ENCODE measurements at places on chromosomes 5 and 9.

- no peak for DNase-seq
Measured at GRCh38 chr9:115262952-115263351, 145.0 kb upstream of the TNC start.

DNA sequence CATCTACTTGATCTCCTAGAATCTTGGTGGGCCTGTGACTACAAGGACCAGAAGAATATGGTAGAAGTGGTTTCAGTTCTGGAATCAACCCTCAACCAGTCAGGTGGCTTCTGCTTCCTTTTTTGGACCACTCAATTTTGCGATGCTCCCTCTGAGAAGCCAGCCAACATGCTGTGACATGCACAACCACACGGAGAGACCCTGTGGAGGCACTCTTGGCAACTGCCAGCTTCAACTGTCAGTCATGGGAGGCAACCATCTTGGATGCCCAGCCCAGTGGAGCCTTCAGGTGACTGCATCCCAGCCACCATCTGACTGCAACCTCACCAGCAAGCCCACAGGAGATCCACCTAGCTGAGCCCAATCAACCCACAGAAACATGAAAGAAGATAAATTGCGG lies 137.3 kb downstream of the FAM114A2 start:
- DNase-seq, result no peak

GRCh38 chr5:132877938-132878337 lies 4.5 kb downstream of the LEAP2 start:
- no peak for DNase-seq

DNA sequence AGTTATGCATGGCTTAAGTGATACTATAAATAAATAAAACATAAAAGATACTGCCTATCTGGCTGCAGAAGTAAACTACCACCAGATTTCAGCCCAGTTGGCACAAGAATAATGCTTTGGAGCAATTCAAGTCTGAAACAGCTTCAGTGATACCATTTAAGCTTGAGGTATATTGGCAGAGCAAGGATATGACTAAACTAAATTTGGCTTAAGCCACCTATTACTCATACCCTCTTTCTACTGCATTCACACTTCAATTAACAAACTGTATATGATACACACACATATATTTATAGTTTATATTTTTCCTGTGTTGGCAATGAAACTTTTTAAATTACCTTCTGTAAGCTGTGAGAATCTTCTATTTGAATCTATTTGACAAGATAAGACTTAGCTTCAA lies 431.9 kb downstream of the ANXA1 start:
- no peak for DNase-seq

- DNase-seq, result no peak
Measured at GRCh38 chr5:71011194-71011792, 13.8 kb downstream of the NAIP start.

DNA sequence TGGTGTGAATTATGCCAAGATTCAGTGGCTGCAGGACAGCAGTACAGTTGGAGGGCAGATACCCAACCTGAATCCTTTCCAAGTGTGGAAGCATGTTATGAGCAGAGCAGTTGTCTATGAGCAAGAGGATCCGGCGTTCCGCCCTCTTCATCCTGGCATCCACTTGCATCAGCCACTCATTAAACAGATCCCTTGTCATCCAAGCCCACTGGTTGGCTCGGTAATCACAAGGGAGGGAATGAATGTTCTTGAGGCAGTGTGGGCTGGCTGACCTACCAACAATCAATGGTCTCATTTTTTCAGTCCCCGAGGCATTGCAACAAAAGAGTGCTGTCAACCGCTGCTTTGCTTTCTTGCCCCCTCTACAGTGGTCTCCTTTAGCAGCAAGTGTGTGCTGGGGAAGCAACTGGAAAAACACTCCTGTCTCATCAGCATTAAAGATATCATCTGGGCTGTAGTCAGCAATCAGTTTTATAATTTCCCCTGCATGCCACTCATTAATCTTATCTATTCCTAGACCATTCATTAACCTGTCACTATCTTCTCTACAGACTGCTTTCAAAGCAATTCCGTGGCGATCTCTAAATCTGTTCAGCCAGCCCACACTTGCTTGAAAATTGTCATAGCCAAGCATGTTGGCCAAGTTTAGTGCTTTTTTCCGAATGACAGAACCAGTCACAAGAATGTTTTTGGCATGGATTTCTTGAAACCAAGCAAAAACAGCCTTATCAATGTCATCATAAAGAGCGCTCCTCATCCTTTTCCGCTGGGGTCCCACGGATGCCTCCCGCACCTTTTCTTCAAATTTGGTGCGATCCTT lies 4.9 kb downstream of the TIGD6 start:
- no peak for DNase-seq

GRCh38 chr5:166795756-166796155 lies 1495.7 kb upstream of the WWC1 start:
- DNase-seq, result no peak

DNA sequence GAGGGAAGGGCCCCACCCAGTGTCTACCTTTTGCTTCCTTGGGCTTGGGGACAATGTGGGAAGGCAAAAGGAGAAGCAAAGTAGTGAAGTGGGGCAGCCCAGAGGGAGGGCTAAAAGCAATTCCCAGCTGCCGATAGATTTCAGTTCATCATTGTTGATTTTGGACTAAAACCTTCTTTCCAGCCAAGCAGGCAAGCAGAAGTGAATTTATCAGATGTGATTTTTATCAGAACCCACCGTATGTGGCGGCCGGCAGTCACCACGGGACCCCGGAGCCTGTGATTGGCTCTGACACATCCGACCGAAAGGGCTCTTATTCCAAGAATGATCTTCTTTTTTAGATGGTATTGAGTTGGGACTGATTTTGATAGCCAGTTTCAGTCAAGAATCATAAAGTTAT lies 559.9 kb downstream of the PSAT1 start:
- DNase-seq, result no peak

- DNase-seq, result no peak
Measured at GRCh38 chr5:134131578-134132350, 17.3 kb downstream of the TCF7 start.

- DNase-seq, result no peak
Measured at GRCh38 chr9:129483415-129484351, 137.2 kb downstream of the C9orf50 start.

DNA sequence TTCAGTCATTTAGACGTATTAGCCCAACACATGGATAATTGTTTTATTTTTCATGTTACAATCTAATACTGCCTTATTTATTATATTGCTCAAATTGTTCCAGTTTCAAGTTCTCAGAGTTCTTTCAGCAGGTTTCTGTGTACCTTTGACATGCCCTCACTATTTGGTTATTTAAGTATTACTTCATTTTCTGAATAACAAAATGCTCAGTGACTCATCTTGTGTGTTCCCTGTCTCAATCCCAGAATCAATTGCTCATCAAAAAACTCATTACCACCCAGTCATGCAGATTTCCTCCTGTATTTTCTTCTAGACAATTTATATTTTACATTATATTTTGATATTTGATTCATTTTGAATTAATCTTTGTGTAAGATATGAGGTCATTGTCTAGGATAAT lies 562.6 kb downstream of the ANXA1 start:
- DNase-seq, result no peak

DNA sequence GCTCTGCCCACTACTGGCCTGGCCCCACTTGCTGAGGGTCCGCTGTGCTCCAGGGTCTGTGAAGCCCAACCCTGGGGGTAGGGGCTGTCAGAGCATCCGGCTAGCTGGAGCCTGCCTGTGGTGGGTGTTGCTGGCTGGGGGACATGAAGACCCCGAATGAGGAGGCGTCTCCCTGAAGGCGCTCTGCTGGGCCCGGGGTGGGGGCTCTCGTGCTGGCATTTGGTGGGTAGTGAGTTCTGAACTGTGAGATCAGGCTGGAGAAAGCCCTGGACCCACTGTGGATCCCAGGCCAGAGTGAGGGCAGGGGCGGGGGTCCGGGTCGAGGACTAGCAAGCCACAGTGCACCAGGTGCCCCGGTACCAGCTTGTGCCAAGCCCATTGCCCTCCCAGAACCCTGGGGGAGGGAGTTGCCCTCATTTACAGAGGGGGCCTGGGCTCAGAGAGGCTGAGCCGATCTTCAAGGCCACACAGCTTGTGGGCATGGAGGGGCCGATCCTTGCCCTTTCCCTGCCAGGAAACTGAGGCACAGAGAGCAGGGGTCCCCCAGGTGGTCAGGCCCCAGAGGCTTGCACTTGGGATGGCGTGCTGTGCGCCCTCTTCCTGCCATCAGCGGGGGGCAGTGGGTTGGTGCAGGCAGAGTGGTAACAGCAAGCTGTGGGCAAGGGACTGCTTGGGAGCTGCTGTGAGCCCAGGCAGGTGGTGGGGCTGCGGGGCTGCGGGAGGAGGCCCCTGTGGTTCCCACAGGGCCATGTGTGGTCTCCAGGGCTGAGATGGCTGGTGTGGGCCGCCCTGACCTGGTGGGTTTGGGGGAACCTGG lies 15.9 kb downstream of the RXRA start:
- no peak for DNase-seq

DNA sequence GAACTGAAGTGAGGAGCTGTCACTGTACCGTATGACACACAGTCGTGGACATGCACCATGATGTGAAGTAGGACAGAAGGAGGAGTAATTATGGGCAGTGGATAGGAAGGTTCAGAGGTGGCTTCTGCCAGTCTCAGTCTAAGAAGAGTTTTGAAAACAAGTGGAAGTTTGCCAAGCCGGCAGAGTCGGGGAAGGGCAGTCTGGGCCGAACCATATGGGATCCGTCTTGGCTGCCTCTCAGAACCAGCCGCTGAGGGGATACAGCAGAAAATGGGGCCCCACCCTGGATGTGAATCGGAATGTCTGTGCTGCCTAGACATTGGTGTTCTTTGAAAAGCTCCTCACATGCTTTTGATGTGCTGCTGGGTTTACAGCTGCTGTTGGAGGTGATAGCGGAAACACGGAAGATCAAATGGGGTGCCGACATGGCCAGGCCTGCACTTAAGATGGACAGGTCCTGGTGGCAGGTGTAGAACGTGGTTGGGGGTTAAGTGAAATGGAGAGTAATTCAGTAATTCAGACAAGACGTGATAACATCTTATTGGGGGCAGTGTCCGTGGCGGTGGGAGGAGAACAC lies 11.2 kb downstream of the SNX18 start:
- no peak for DNase-seq
